ENCODE measurements at places on chromosomes 7 and 10. TPM values are rescaled to one million over a fixed set of nuclear protein-coding genes. Genes with fewer than 3 reads are reported as not detected.

Gene NRG3
- not detected for total RNA-seq

Gene UCN3
- total RNA-seq = not detected

Gene CRHR2
- not detected for total RNA-seq

Gene PON1
- 0.94 TPM for total RNA-seq

Gene SFTPA1
- not detected for total RNA-seq

Gene NPSR1
- not detected for total RNA-seq

Gene MRPS33
- 123 TPM for total RNA-seq

Gene FZD1
- 2.6 TPM for total RNA-seq
